ENCODE measurements at places on chromosomes 3 and 15.

GRCh38 chr3:71310980-71311660 lies 272.4 kb downstream of the FOXP1 start:
- no peak for DNase-seq

GRCh38 chr3:148711981-148712666 lies 14.4 kb downstream of the AGTR1 start:
- DNase-seq = no peak

DNA sequence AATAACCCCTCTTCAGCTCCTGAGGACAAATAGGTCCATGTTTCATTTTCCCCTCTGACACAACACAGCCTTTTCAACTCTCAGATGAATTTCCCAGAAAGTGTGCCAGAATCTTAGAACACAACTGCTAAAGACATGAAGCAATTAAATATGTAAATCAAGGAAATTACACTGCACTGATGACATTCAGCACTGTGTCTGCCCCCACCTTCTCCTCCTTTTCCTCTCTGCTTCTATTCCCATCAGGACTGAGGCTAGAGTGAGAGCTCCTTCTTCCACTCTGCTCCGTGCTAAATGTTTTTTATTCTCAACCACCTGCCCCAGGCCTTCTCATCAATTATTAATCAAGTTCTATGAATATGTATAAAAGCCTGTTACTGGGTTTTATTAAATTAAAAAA lies 596.1 kb downstream of the TUSC7 start:
- DNase-seq = no peak

DNA sequence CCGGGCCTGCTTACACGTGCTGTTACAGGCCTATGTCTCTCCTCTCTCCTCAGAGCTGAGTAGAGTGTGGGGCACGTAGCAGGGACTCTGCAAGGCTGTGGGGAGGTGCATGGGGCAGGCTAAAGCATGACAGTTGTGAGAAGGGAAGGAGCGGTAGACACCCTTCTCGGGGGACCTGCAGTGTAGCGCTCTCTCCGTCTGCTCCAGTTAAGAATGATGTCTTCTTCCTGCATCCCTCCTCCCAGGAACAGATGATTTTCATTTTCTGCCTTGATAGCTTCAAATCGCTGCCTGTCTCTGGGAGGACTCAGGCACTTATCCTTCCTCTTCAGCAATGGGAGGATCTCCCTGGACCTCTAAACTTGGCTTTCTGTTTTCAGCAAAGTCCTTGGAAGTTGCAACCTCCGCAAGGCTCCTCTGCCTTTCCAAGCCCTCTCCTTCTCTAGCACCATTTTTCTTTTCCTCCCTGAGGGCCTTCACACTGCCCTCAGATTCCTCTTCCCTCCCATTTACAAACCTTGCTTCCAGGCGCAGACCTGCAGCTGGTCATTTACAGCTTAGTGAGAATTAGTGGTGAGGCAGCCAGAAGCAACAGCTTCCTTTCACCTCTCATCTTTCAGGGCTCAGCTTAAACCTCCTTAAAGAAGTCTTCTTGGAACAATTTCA lies 23.4 kb upstream of the TLE3 start:
- no peak for DNase-seq

DNA sequence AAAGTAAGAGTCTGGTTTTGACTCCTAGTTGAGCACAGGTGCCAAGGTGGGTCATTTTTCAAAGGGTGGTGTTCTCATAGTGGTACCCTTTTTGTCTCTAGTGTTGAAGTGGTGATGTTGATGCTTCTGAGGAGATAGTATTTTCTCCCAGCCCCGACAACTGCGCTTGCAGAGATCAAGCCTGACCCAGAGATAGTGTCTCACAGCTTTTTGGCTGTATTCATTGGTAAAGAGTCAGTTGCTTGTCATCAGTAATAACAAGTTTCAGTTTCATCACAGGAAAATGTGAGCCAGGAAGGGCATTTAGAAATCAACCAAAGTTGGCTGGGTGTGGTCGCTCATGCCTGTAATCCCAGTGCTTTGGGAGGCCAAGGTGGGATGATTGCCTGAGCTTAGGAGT lies 139.3 kb downstream of the NFKBIZ start:
- no peak for DNase-seq

DNA sequence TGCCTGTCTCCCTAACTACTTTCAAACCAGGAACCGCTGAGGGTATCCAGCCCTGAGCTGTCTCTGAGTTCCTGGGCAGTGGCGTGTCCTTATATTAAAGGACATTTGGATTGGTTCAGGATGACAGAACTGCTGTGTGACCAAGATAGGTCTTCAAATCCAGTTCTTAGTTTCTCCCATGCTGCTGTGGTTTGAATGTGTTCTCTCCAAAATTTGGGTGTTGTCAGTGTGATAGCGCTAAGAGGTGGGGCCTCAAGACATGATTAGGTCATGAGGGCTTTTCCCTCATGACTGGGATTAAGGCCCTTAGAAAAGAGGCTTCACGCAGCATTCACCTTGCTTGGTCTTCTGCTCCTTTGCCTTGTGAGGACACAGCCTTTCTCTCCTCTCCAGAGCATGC lies 376.5 kb upstream of the TPM1 start:
- no peak for DNase-seq

- no peak for DNase-seq
Observed at GRCh38 chr3:45275006-45275704, 49.1 kb upstream of the TMEM158 start.

DNA sequence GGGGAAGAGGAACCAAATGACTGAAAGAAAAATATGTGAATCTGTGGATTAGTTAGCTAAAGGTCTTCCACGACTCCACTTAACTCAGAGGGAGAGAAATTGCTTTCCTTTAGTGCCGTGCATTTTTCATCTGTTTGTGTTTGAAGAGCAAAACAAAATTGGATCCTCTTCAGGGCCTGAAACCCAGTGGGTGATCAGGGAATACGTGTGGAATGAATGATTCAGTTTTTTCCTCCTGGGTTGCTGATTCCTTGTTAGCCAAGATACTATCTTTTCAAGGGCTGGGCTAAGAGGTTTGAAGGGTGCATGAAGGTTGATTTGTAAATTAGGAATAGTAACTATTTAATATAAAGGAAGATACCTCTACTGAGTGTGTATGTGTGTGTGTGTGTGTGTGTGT lies 61.0 kb downstream of the TPRG1 start:
- no peak for DNase-seq

GRCh38 chr3:66165660-66166059 lies 55.1 kb upstream of the SLC25A26 start:
- DNase-seq = no peak

- DNase-seq = no peak
Observed at GRCh38 chr15:76208786-76209424, 102.4 kb downstream of the ETFA start.

- no peak for DNase-seq
Observed at GRCh38 chr3:195107593-195107992, 163.4 kb downstream of the XXYLT1 start.

- DNase-seq = no peak
Observed at GRCh38 chr3:67094774-67095173, 96.7 kb downstream of the KBTBD8 start.

DNA sequence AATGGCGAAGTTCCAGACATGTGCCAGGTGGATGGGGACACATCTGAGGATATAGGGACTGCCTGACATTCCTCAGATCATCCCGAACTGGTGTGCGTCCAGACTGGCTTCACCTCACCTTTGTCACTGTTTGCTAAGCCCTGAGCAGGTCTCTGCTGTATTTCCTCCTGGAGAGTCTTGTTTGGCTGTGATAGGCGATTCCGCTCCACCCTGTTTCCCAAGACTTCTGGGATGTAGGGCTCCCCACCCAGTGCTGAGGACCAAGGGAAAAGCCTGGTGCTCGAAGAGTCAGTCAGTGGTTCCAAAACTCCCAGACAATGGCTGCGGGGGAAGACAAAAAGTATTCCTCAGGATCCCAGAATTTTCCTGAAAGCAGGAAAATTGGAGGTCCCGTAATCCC lies 11.1 kb upstream of the FURIN start:
- DNase-seq = no peak

DNA sequence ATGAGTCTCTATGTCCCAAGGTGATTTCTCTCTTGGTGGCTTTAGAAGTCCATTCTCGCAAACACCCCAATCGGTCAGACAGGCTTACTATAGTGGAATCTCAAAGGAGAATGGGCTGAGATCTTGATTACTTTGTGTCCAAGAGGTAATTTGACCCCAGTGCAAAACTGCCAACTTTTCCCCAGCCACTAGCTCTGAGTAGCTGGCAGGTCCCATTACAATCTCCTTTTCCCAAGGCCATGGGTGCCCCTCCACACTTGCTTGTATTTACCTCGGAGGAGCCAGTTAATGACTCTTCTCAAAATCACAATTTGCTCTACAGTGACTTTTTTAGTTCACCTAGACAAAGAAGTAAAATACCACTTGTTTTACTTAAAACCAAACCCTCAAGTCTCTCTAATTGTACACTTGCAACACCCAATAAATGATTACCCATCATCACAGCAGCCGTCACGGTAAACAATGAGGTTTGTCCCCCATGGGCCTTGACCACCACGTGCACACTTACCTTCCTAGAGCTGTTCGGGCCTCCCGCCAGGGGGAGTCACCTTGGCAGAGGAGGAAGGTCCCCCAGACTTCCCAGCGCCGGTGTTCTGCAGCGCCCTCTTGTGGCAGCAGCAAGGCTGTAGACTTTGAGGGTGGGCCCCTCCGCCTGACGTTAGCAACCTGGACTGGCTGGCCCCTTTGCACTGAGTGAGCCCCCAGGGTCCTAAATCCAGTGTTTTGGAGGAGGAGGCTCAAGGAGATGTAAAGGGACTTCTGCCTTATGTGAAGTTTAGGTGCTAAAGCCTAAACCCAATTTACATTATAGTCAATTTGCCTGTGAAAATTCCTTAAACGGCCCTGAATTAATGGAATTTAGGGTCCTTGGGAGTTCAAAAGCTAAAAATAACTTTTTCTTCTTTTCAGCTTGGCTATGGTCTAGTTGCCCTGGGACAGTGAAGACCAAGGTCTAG lies 18.7 kb upstream of the HDAC11 start:
- peak; percentile 50 for DNase-seq

GRCh38 chr15:28726102-28726501 lies 13.9 kb upstream of the GOLGA8M start:
- DNase-seq = no peak

DNA sequence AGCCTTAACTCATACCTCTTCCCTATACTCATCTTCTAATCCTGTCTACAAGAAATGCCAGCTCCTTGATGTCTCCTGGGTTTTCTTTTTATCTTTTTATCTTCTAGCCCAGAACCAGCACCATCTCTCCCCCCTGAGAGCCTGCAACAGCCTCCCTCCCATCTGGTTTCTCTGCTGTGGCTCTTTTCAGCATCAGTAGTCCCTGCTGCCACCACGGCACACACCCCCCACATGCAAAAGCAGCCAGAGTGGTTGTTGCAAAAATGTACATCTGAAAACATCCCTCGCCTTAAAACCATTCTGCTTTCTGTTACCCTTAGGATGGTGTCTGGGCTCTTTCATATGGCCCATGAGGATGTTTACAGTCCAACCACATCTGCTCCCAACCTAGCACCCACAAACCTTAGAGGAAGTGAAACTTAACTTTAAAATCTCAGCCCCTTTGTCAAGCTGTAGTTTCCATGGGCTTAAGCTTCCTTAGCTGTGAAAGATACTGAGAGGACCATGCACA lies 775 bp downstream of the TTC21A start:
- DNase-seq = no peak

GRCh38 chr15:99735868-99736267 lies 2.6 kb upstream of the LYSMD4 start:
- no peak for DNase-seq

Data from HTR-8/SVneo (cell line).